Activated CD8-positive, alpha-beta memory T cell treated with anti-CD3 and anti-CD28 coated beads, Interleukin-2, amount 50 U/mL, for 4 hours (primary cell): ENCODE measurements at places on chromosomes 5 and 9.

GRCh38 chr5:1321576-1321975 is 23.3 kb downstream of the CLPTM1L start:
- no peak for DNase-seq

GRCh38 chr9:120263836-120264235 is 316.1 kb downstream of the CDK5RAP2 start:
- DNase-seq, result no peak

GRCh38 chr5:62795926-62796325 is 217.3 kb downstream of the LRRC70 start:
- no peak for DNase-seq

DNA sequence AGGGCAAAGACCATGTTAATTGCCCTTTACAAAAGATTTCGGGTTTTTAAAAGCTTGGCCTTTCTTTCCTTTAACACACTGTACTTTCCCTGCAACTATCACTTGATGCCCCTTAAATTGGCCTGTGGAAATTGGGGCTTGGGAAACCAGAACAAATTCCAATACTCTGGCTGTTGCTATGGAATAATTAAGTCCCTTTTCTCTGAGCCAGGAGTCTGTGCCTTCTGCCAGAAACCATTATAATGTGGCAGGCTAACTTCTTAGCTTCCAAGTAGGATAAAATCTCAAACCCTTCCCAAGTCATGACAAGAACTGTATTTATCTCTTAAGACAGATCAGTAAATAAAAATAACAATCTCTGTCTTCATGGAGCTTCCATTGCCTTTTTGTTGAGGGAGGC is 1.1 kb upstream of the SPINK1 start:
- DNase-seq, result no peak

GRCh38 chr5:161585798-161586197 is 39.3 kb upstream of the GABRB2 start:
- DNase-seq, result no peak

DNA sequence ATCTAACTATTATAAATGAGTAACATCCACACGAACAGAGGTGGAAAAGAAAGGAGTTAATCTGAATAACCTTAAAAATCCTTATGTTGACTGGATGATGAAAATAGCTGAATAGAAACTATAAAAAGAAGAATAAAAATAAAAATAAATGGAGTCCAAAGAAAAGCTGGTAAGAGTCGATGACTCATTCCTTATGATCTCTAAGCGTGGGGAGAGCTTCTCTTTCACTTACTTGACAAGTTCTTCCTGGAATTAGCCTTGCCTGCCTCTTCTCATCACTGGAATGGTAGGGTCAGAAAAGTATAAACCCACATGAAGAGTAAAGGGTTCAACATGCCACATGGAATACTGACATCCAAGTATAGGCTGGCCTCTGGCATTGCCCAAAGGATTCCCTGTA is 477.0 kb upstream of the RGMB start:
- DNase-seq, result no peak

GRCh38 chr5:17157916-17158529 is 59.4 kb upstream of the BASP1 start:
- DNase-seq, result no peak

DNA sequence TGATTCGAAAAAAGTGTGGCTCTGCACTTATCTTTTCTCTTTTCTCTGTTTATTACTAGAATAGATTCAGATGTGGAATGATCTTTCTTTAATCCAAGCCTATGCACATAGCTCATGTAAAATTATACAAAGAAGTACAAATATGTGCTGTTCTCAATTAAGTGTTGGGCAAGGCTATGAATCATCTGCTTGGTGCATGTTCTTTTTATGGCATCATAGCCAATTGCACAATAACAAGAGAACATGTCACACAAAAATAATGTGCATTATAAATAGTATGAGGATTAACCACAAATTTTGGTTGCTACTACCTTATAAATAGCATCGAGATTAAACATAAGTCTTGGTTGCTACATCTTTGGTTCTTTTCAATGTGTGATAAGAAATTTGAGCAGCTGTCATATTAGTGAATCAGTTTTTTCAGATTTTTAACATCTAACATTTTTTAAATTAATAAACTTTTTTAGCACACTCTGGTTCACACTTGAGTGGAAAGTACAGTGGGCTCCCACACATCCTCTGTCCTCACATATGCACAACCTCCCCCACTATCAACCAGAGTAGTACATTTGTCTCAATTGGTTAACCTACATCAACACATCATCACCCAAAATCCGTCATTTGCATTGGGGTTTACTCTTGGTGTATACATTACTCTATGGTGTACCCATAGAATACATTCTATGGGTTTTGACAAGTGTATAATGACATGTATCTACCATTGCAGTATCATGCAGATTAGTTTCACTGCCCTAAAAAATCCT is 6.8 kb upstream of the RECK start:
- no peak for DNase-seq

GRCh38 chr9:133943781-133944745 is 48.1 kb downstream of the VAV2 start:
- DNase-seq, result no peak
